ENCODE measurements at places on chromosomes 6 and 20. TPM values are rescaled to one million over a fixed set of nuclear protein-coding genes. Genes with fewer than 3 reads are reported as not detected.
A peak's percentile ranks its signal among the peaks of the same experiment; 100 is the strongest.

Gene NKX2-2
- total RNA-seq = not detected

Gene ARMH2
- 1.6 TPM for total RNA-seq

Gene MYH7B
- total RNA-seq = 0.20 TPM

Gene GINS1
- 23.7 TPM for total RNA-seq

Gene PPIL6
- 0.17 TPM for total RNA-seq

Gene BIRC7
- not detected for total RNA-seq

Gene SMIM28
- not detected for total RNA-seq

- peak; percentile 36 for DNase-seq
Measured at GRCh38 chr20:18057101-18057993, at the start of gene OVOL2. OVOL2 (minus strand) TSS chr20:18057916; CDS start chr20:18057634, 282 bp downstream.

- no peak for DNase-seq
Measured at GRCh38 chr20:24691901-24692351, 222.5 kb downstream of the SYNDIG1 start.

DNA sequence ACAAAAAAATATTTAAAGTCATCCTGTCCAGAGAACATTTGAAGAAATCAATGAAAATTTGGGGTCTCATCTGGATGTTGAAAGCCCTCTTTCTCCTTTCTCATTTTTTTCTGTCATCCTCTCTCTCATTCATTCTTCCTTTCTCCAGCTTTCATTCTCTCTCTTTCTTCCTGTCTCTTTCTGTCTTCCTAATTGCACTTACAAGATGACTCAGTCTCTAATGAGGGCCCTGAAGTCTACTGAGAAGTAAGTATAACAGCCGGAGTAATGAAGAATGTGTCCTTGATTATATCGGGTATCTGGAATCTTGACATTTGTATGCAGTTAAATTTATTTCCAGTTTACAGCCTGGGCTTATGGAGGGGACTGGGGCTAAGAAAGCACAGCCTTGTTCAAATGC is 232.2 kb upstream of the SULF2 start:
- no peak for DNase-seq

DNA sequence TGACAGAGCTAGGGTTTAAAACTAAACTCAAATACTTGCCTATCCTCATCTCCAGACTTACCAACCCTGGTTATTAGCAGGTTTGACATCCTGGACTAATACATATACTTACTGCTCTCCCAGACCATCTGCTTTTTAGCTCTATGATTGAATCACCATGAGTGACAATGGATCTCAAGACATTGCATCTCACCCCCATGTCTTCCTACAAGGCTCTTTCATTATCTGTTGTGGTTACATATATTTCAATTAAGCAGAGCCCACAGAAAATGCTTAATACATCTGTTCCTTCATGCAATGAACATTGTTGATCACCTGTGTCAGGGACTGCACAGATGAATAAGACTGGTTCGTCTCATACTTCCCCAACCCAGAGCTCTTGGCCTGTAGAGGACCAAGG is 19.4 kb downstream of the SAMD3 start:
- DNase-seq = no peak

DNA sequence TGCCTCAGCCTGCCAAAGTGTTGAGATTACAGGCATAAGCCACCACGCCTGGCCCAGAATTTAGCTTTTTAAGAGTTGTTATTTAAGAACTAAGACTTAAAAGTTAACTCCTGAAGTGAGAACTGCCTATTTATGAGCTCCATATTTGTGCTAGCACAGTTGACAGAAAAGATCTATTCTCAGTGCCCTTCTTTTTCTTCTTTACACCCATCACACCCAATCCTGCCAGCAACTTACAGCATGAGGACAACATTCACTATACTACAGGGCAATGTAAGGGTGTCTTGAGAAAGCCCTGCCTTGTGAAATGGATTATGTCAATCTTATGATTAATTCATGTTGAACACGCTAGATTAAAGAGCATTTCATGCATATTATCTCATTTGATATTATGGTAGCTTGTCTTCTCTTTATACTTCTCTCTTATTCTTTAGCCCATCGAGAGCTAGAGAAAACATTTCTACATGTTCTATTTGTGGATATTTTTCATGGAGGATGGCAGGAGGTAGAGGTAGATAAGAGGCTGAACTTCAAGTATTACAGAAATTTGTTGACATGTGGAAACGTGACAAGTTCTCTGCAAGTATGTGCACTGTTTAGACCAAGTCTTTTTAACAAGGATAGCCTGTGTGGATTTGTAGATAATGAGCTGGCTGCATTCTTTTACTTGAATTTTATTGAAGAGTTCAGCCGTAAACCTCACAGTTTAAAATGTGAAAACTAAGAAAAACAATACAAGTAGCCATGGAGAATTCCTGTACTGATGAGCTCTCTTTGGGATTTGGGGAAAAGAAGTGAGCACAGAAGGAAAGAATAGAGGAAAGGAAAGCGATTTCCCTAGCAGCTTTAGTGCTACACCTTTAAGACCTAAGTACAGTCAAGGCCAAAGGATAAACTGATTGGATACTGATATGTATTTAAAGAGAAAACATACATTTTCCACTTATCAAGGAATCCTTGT is 212.2 kb downstream of the ARHGAP18 start:
- no peak for DNase-seq

DNA sequence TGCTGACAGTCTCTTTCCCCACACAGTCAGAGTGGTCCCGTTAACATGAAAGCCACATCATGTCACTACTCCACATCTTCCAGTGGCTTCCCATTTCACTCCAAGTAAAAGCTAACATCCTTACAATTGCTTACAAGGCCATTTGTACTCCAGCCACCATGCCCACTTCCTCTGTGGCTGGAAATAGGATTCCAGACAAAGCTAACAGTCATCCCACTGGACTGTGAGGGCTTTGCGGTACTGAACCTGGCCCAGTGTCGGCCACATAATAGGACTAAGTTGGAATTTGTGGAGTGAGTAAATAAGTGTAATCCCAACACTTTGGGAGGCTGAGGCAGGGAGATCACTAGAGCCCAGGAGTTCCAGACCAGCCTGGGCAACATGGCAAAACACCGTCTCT is 10.9 kb downstream of the CCM2L start:
- no peak for DNase-seq

- DNase-seq = no peak
Measured at GRCh38 chr6:43673444-43674084, 14.0 kb downstream of the MRPS18A start.

DNA sequence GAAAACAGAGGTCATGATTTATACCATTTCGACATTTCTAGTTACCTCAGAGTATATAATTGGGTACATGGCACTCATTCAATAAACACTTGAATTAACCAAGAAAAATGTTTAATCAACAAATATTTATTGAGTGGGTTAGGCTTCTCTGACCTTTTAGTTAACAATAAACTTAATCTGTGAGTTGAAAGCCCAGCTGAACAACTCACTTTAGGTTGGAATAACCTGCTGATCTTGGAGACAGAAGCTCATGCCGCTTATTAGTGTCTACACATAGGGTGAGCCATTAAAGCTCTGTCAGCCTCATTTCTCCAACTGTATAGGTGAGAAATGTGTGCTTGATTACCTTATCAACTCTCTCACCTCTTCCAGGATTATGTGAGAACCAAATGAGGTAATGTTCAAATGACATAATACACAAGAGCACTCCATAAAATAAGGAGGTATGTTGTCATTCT is 98.2 kb upstream of the DTNBP1 start:
- DNase-seq = no peak

DNA sequence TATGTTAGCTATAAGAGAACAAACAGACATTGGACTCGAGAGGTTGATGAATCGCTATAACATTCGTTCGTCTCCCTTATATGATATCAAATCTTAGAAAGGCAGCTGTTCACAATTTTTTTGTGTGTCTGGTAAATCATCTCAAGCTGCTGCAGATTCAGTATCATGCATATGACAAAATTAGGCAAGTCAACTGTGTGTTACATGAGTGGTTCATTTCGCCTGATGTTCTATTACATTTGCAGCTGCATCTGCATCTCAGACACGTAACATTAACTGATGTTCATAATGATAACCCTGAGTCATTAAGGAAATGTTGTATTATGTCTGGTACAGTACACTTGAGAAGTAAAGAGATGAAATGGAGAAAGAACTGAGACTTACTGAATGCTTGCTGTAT is 92.1 kb downstream of the NKAIN2 start:
- no peak for DNase-seq

GRCh38 chr6:11944111-11944510 is 68.0 kb upstream of the HIVEP1 start:
- no peak for DNase-seq

DNA sequence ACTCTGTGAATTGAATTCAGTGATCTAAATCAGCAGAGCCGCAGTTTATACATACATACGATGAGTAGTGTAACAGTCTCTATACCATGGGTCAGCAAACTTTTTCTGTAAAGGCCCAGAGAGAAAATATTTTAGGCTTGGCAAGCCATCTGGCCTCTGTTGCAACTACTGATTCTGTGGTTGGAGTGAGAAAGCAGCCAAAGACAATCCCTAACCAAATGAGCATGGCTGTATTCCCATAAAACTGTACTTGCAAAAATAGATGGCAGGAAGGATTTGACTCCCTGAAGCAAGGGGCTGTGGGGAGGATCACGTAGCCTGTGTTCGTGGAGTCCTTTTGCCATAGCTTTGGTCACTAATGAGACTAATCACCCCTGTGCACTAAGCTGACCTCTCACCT is 17.9 kb upstream of the MOCS1 start:
- no peak for DNase-seq

DNA sequence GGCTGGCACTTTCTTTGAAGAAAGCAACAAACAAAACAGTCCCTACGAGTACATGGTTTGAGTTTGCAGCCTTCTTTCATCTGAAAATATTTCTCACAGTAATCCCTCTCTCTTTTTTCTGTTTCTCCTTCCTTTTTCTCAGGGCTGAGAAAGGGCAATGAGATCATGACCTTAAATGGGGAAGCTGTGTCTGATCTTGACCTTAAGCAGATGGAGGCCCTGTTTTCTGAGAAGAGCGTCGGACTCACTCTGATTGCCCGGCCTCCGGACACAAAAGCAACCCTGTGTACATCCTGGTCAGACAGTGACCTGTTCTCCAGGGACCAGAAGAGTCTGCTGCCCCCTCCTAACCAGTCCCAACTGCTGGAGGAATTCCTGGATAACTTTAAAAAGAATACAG is 80.7 kb upstream of the CLDN20 start:
- no peak for DNase-seq

- DNase-seq = peak; percentile 71
Measured at GRCh38 chr20:63955281-63955826, 862 bp downstream of the UCKL1 start.

DNA sequence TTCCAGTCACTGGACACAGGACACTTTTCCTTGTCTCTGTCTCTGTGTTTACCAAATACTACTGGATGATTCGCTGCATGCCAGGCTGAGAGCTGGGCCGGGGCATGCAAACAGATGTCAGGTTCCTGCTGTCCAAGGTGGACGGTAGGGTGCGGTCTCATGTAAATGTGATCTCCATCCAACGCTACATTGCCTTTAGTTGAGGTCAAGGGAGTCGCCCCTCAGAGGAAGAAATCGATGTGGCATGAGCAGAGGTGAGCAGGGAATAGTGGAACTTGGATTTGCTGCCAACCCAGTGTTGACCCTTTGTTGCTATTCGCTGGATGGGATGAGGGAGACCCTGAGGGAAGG is 9.8 kb upstream of the TOX2 start:
- DNase-seq = no peak

- DNase-seq = peak; percentile 32
Measured at GRCh38 chr20:52972965-52973819, 1.0 kb downstream of the TSHZ2 start.

GRCh38 chr6:132570221-132570777 is at the start of gene TAAR6:
TAAR6 (plus strand) TSS chr6:132570322; CDS start chr6:132570322, 0 bp downstream.
- DNase-seq = no peak

DNA sequence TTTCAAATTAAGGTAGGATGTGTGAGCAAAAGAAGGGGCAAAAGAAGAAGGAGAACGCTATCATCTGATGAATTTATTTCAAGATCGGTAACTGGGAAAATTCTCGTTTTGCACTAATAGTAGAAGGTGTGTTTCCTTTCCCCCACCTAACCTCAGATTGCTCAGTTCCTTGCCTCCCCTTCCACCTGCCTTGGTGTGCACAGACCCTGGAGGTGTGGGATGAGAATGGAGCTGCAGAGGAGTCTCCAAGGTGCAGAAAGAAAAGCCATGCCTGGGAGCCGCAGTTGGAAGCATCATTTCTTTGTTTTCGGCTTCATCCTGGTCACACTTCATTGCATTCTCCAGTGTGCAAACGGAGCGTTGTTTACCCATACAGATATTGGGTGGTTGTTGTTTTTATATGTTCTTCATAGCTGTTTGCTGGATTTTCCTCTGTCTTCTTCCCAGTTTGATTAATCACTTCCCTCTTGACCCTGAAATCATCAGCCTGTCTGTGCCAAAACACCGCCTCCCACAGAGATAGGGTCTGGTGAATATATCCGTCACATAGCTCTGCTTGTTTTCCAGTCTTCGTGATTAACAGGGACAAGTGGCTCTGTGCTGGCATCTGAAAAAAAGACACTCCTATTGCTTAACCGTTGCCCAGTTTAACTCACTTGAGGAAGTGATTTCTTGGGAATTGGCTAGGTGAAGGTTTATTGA is 40.2 kb upstream of the NEDD9 start:
- no peak for DNase-seq

- no peak for DNase-seq
Measured at GRCh38 chr20:32599783-32600340, 14.7 kb upstream of the NOL4L start.
